Stimulated activated CD8-positive, alpha-beta memory T cell treated with anti-CD3 and anti-CD28 coated beads, Interleukin-4, amount 100 ng/mL, for 4 hours (primary cell): ENCODE measurements at places on chromosomes 3 and 15.

DNA sequence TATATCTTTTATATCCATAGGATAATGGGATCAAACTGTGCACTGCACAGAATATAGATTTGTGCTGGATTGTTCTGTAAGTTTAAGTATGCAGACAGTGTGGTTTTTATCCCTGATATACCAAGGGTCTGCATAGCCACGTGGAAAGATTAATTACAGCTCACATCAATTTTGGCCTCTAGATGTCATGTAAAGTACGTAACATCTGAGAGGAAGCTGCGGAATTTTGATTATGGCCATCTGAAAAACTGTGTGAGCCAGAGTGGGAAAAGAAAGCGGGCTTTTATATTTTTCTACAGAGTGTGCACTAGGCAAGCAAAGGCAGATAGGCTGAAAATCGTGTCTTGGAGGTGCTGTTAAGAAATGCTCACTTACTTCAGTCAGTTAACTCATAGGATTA lies 562.7 kb downstream of the GBE1 start:
- DNase-seq: no peak

DNA sequence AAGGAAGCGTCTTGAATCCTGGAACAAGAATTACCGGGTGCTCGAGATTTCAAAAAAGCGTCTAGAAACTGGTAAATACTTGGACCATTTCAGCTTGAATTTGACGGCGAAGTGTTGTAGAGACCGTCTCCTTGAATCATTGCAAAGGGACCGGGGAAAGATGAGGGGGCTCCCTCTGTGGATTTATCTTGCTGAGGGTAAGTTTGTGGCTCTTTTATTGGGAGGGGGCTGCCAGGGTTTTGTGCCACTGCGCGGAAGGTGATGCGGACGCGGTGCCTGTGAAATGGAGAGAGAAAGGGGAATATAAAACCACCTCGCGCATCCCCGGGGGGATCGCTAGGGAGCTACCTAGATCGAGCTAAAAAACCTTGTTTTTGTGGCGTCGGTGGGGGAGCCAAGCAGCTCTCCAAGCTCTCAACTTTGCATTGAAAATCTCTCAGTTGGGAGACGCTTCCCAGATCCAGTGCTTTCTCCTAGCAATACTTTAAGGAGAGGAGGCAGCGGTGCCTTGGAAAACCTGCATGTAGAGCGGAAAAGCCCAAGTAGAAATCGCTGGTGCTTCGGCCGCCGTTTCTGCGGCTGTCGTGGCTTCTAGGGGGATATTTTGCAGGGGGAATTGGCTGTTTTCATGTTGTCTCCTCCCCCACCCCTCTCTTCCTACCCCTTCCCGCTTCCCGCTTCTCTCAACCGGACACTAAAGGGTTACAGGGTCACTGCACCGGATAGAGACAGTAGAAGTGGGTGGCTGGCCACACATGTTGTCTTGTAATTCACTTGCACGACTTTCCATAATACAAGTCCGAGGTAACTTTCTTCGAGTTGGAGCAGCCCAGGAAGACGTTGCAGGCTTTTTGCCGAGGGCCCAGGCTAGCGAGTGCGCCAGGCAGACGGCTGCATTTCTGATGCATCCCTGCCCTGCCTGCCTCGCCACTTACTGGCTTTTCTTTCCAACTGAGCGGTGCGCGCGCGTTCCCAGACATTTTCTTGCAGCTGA lies 187.6 kb downstream of the NLGN1 start:
- DNase-seq: no peak

- DNase-seq: no peak
These were observed 10.2 kb upstream of the LDHAL6B start for GRCh38 chr15:59196416-59196815.

DNA sequence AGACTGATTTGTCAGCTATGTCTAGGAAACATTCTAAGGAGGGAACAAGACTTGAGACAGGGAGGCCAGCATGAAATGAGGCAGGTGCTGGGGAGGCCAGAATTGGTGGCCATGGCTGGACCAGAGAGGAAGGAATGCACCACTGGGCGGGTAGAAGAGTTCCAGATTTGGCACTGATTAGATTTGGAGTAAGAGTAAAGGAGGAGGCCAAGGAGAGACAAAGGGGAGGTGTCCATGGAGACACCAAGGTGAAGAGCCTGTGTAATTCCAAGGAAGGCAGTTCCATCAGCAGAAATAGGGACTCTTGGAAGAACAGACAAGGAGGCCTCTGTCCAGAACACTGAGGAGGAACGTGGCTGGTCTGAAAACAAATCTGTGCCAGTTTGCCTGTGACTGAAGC lies 1.8 kb downstream of the ARNT2 start:
- no peak for DNase-seq

DNA sequence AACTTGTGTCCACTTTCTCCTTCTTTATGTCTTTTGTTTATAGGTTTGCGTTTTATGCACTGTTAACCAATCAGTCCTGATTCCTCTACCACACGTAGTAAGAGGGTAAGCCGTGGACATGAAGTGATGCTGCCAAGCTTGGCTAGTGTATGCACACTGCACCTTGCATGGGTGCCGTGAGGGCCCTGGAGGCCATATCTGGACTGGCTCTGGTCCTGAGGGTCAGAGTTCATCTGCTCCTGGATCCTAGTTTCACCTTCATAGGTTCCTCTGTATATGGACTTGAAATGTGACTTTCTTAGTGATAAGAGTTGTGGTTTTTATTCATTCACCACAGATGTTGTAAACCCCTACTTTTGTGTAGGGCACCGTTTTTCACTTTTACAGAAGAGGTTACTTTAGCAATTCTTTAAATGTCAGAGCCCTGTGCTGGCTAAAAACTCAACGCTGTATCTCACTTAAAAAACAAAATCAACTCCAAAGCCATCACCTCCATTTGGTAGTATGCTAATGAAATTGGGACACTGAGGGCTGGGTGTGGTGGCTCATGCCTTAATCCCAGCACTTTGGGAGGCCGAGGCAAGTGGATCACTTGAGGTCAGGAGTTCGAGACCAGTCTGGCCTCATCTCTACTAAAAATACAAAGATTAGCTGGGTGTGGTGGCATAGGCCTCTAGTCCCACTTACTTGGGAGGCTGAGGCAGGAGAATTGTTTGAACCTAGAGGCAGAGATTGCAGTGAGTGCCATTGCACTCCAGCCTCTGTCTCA lies 22.9 kb downstream of the SIAH2 start:
- no peak for DNase-seq

DNA sequence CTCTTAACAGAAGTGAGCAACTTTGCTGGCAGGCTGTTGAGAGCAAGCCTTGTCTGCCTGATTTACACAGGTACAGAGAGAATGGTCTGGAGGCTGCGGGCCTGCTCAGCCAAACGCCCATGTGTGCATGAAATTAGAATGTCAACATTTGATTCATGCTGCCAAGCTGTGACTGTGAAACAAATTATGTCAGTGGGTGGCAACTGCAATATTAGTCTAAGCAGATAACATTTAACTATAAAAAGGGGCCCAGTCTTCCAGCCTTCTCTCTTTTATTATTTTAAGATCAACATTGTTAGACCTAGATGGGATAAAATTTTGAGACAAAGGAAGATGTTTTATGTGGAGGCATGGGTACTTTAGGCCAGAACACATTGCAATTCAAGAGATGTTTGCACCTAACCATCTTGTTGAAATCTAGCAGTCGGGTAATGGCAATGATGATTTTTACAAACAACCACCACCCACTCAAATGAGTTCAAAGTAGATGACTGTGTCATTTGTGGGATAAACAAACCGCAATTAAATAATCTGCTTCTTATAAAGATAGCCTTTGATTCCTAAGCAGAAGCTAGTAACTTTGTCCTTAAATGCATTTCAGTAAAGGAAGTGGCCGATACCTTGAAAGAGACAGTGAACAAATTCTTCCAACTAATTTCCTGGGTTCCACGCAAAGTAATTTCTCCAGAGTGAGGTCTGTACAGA lies 70.2 kb downstream of the FOXB1 start:
- no peak for DNase-seq

GRCh38 chr15:79105141-79105540 lies 14.6 kb upstream of the RASGRF1 start:
- DNase-seq: no peak

DNA sequence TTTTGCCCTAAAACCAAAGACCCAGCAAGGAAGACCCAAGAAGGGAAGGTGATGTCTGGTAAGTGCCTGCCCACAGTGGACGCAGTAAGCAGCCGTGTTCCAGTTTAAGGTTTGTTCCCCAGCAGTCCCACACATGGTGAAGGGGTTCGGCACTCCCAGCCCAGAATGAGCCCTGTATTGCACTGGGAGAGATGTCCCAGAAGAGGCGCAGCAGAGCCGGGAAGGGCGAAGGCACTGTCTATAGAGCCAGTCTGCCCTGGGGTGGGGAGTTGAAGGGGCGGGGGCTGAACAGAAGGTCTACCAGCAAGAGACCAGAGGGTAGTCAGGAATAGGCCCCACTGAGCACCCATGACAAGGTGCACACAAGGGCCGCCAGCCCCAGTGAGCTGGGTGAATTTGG lies 6.4 kb downstream of the TMEM158 start:
- no peak for DNase-seq

GRCh38 chr3:124275412-124275811 lies 283.5 kb upstream of the ROPN1 start:
- DNase-seq: no peak

GRCh38 chr15:40744815-40745152 lies 10.3 kb downstream of the RMDN3 start:
- no peak for DNase-seq

- DNase-seq: no peak
These were observed 16.8 kb upstream of the CHD2 start for GRCh38 chr15:92883163-92883875.

DNA sequence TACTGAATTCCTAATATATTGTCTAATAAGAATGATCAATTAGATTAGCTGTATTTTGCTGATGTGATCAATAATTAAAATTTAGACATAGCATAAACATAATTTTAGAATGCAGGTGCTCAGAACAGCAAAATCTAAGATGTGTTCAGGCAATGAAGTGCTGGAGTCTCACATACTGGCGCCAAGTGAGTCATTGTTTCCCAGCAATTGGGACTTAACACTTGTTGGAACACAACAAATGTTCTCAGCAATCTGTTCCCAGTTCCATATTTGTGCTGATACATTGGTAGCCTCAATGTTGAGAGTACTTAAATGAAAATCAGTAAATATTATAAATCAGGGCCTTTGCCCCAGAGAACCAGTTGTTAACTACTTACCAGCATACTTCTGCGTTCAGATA lies 619.0 kb downstream of the ROBO1 start:
- no peak for DNase-seq

DNA sequence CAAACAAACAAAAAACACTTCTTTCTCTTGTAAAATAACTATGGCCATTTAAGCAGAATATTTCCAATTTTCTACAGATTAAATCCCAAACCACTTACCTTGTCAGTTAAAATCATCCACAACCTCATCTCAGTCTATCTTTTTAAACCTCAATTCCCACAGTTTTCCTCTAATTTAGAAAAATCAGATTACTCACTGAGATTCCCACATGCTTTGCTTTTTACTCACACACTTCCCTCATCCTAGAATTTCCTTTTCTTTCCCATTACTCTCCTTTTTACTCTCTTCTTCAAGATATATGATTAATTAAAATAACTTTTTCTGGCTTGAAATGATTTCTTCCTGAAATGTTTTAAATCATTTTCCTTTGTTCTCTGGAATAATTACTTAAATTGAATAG lies 790.7 kb downstream of the ROBO1 start:
- DNase-seq: no peak

DNA sequence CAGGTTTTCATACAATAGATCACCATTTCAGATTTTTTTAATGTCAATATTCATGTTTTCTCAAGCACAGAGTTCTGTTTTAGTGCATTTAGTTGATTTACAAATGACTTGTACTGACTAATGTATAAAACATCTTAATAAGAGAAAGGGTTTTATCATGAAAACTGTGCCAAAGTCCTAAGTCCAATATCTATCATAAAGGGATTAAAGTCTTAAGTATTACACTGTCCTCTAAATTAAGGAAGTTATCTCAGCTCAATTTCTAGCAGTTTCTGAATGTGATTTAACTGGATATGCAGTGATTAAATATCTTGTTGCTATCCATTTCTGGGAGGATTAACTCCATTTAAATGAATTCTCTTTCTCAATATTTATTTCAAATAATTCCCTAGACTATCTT lies 381.1 kb upstream of the CNTN4 start:
- no peak for DNase-seq

DNA sequence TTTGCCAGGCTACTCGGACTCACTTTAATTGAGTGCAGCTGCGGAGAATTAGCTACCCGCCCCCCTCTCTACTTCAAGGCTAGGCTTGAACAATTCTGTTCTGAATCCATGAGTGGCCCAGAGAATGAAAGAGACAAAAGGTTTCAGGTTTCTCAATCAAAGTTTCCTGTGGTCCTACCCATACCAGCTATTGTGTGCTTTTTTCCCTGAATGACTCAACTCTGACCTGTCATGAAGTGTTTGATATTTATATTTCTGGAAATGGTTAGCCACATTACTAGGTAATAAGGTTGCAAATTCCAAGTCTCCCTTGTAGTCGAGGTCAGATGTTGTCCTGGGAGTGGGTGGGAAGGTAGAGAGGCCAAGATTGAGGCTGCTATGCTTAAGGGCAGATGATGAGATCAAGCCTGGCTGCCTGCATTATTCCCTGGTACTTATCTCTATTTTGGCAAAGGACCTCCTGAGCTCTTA lies 392.7 kb upstream of the TBL1XR1 start:
- DNase-seq: no peak

DNA sequence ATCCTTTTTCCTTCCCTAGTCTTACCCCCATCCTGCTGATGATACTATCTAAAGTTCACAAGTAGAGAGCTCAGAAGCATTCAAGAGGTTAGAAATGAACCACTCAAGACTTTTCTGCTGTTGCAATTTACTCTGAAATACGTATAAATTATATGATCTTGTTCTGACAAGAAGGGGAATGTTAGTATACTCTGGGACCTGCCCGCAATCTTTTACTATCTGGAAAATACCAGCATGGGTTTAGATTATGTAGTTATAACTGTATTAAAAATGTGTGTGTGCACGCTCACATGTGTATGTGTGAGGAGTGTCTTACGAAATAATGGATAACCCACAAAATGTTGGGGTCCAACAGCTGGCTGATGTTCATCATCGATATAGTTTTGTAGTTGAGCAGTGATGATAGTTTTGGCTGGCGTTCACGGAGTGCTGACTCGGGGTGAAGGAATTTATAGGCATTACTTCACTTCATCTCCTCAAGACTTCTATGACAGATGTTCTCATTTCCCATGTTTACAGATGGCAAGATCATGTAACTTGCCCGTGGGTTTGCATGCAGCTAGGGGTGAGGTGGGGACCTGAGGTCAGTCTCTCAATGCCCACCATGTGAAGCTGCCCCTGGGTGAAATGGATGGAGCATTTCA lies 297.5 kb upstream of the LYSMD4 start:
- DNase-seq: no peak

DNA sequence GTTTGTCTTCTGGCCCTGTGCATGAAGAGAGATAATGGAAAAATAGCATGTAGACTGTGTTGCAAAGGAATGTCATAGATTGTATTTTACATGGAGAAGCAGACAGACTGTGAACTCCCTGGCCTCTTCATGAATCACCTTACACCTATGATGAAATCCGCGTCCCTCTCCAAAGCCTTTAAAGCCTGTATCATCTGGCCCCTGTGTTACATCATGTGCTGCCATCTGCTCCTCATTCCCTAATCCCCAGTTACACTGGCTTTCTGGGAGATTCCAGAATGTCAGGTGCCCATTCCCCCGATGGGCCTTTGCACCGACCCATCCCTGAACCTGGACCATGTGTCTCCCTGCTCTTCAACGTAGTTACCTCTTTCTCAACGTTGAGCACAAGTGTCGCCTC lies 190.8 kb downstream of the ADAMTSL3 start:
- no peak for DNase-seq

GRCh38 chr3:153090973-153091372 lies 71.1 kb upstream of the RAP2B start:
- no peak for DNase-seq

GRCh38 chr3:87272718-87273341 lies 3.6 kb downstream of the POU1F1 start:
- DNase-seq: no peak
